ENCODE measurements at places on chromosomes 3 and 15.

DNA sequence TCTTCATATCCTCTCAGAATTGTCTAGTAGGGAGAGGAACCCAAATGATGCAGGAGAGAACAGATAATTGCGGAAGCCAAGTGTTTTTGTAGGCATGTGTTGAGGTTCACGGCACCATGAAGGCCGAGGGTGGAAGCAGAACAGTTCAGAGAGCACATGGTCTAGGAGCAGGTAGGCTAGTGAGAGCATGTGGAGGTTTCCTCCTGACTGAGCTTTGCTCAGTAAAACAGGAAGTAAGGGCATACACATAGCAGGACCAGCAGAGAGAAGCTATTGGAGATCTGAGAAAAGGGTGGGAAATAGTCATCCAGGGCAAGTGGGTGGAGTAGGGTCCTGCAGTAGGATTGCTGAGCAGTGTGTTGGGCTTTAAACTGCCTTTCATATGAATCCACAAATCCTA is 491.1 kb downstream of the FHIT start:
- no peak for DNase-seq

DNA sequence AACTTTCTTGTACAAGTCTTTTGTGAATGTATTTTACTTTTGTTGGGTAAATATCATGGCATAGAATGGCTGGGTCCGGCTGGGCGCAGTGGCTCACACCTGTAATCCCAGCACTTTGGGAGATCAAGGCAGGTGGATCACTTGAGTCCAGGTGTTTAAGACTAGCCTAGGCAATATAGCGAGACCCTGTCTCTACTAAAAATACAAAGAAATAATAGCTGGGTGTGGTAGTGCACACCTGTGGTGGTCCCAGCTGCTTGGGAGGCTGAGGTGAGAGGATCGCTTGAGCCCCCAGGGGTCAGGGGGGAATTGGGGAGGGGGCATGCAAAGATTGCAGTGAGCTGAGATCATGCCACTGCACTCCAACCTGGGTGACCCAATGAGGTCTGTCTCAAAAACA is 52.9 kb downstream of the ANP32A start:
- DNase-seq: no peak

DNA sequence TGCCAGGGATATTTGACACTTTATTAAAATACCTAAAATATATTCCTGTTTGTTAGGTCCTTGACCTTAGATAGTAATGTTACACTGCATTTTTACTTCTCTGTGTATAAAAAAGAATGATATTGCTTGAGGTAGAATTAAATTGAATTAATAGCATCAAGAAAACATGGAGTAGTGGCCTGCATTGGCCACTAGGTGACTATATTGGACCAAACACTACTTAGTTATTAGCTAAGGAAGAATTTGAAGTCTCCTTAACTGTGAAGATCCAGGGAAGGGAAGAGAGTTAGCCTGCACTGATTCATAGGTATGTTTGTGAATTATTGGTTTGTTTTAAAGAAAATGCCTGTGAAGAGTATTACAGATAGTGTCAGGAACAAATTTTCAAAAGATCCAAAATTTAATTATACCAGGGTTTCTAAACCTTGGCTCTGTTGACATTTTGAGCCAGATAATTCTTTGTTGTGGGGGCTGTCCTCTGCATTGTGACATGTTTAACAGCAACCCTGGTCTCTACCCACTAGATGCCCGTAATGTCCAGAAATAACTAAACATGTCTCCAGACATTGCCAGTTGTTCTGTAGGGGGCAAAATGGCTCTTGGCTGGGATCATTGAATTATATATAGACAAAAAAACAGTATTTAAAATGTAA is 103.6 kb upstream of the THSD4 start:
- DNase-seq: no peak

DNA sequence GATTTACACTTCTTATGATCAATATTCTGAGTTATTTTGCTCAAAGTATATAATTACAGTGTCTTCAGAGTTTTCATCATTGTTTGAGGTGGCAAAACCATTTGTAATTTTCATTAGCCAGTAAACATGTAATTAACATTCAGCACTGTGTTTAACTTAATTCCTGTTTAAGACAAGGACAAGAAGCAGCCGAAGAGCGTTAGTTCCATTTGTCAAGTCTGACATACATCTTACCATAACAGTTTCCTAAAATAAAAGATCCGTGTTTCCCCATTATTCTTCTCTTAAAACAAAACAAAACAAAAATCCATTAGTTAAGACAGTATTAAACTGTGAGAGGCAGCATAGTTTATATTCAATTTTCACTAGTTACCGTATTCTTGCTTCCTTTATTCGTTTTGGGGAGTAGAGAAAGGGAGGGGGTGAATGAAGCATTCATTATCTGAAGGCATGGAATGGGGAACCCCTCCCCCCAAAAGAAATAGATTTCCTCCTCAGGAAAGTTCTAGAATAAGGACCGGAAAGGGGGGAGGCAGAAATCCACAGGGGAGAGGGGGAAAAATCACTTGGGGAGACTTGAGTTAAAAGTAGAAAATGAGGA is 5.5 kb upstream of the NR2F2 start:
- no peak for DNase-seq

DNA sequence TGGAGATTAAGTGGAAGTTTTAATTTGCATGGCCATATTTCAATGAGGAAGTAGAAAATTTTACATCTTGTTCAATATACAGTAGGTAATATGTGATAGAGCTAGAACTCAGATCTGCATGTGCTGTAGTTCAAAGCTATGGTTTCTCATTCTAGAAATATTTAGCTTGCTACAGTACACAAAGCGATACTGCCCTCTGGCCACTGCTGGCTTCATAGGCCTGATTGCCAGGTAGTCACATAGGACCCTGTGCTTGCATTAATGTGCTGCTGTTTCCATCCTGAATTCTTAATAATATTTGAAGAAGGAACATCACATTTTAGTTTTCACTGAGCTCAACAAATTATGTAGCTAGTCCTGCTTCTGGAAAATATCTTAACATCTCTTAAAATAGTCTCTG is 87.0 kb downstream of the PLSCR2 start:
- no peak for DNase-seq

DNA sequence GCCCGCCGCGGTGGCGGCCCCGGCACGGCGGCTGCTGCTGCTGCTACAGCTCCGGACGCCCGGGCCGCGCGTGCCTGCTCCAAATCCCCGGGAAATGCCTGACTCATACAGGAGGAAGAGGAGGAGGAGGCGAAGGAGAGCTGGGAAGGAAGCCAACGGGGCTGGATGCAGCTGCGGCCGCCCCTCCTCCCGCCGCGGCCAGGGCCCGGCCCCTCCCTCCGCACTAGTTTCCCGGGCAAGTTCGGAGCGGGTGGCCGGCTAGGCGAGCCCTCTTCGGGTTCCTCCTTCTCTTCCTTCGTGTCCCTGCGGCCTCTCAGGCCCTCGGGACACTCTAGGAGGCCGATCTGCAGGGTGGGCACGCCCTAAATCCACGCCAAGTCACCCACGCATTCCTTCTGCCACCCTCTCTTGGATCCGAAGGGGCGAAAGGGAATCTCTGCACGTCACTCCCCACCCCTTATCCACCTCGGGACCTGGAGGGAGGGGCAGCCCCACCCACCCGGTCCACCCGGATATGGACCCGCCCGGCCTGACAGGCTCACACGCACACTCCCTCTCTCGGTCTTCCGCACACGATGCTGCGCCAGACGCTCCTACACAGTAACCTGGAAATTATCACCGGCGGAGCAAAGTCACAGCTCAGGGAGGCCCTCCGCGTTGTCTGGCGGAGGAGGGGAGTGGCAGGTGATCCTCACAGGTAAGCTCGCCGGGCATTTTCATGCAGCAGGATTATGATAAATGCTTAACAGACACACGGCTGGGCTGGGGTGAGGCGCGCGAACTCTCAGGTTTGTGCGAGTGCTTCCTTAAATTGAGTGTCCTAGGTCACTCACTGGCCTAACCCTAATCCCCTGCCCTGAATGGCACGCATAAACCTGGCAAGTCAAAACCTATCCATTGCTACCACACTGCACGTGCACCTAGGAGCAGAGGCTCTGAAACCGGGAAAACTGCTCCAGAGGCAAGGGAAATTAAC is at the start of the genes OSBPL10 and ZNF860:
Gene OSBPL10, minus strand, starts transcription at position 57 of the 976 bp plus-strand sequence. CDS start 83 bp downstream, outside the sequence.
Gene ZNF860, plus strand, starts transcription at position 545 of the 976 bp plus-strand sequence. CDS start 7,330 bp downstream, outside the sequence.
- DNase-seq: no peak

DNA sequence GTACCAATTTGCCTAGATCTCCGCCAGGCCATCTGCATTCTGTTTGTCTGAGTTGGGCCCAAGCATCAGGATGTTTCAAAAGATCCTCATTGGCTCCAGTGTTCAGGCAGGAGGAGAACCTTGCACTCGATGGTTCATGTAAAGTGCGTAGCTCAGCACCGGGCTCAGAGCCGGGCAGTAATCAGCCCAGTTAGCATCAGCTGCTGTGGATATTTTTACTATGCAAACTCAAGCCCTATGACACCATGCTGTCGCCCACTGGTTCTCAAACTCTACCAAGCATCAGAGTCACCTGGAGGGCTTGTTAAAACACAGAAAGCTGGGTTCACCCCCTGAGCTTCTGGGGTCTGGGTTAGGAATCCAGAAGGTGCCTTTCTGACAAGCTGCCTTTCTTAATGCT is 310.8 kb downstream of the SHQ1 start:
- DNase-seq: no peak

DNA sequence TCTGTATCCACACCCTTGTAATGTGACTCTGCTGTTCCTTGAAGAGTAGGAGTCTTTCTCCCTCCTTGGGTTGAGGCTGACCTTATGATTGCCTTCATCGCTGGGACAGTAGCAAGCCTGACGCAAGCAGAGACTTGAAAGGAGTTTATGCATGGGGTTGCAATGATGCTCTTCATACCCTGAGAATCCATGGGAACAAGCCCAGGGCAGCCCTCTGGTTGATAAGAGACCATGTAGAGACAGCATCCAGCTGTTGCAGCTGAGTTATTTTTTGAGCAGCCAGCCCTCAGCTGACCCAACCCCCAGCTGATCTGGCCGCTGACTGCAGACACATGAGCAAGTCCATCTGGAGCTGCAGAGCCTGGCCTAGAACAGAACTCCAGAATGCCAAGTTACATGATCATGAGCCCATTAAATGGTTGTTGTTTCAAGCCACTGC is 60.6 kb upstream of the ARNT2 start:
- no peak for DNase-seq

DNA sequence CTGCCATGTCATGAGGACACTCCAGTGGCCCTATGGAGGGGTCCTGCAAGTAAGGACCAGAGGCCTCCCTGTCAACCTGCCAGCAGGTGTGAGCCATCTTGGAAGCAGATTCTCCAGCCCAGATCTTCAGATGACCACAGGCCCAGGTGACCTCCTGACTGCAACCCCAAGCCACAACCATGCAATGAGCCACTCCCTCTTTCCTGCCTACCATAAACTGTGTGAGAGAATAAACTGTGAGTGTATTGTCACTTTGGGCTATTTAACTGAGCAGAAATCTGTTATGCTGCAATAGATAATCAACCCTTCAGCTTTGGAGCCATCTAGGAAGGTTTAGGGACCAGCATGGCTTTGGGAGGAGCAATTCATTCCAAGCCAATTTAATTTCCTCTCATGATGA is 367.9 kb downstream of the SHQ1 start:
- no peak for DNase-seq

- DNase-seq: no peak
Measured at GRCh38 chr15:91209726-91210125, 109.7 kb downstream of the SV2B start.

DNA sequence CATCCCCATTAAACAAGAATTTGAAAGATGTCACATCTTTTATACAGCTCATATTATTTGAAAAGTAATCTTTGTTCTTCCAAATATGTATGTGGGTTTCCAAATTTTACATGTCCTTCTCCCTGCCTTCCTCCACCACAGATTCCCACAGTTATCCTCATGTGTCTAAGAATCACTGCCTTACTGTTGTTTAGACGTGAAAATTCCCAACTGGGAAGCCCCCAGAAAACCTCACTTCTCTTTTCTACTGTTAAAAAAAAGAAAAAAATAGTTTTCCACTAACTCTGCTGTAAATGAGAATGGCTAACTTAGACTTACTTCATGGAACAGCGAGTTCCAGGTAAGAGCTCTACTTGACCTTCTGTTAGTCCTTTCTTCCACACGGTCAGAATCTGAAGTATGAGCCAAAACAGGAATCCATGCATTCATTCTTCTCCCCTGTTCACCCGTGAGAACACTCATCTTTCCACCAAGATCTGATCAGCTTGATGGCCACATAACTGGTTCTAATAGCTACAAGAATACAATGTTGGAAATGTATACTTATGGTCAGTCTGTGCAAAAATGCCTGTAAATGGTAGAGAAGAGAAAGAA is 17.9 kb upstream of the CSTA start:
- no peak for DNase-seq

DNA sequence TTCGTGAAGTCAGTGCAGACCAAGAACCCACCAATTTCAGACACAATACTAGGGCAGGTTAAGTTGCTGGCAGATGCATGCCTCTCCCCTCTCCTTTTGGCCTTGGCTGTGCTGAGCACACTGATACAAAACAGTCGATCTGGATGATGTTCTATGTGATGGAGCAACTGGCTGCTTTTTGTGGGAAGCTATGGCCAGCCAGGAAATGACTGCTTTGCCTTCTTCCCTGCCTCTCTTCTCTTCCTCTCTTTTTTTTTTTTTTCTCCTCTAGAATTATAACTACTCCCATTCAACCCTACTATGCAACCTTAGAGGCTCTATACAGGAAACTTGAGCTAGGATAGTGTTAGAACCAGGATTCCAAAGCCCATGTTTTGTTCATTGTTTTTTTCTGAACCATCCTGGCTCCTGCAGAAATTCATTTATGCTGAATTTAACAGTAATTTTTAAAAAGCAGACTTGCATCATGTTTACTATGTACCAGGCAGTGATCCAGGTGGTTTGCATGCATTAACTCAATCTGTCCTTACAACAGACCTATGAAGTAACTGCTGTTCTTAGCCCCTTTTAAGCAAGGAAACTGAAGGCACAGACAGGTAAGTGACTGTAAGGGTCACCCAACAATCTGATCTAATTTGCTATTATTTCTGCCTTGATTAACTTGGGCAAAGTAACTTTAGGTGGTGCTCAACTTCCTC is 62.9 kb downstream of the PLD1 start:
- no peak for DNase-seq

DNA sequence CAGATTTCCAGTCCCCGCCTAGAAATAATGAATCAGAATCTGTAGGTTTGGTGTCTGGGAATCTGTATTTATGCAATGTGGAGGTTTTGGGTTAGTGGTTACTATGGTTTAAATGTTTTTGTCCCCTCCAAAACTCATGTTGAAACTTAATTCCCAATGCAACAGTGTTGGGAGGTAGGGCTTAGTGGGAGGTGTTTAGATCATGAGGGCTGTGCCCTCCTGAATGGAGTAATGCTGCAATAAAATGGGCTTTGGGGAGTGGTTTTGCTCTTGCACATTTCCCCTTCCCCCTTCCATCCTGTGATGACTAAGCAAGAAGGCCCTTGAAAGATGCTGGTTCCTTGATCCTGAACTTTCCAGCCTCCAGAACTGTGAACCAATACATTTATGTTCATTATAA is 9.2 kb upstream of the RFC4 start:
- no peak for DNase-seq

GRCh38 chr15:91456251-91456718 is 356.2 kb downstream of the SV2B start:
- DNase-seq: no peak

GRCh38 chr3:46893146-46893748 is 15.7 kb downstream of the PTH1R start:
- no peak for DNase-seq

GRCh38 chr15:40333922-40334492 is 6.7 kb downstream of the CCDC9B start:
- DNase-seq: peak; percentile 30
